Muscle of arm (tissue), 14 donors: ENCODE measurements at places on chromosomes 7 and 10. TPM values are rescaled to one million over a fixed set of nuclear protein-coding genes. Genes with fewer than 3 reads are reported as not detected.

DNA sequence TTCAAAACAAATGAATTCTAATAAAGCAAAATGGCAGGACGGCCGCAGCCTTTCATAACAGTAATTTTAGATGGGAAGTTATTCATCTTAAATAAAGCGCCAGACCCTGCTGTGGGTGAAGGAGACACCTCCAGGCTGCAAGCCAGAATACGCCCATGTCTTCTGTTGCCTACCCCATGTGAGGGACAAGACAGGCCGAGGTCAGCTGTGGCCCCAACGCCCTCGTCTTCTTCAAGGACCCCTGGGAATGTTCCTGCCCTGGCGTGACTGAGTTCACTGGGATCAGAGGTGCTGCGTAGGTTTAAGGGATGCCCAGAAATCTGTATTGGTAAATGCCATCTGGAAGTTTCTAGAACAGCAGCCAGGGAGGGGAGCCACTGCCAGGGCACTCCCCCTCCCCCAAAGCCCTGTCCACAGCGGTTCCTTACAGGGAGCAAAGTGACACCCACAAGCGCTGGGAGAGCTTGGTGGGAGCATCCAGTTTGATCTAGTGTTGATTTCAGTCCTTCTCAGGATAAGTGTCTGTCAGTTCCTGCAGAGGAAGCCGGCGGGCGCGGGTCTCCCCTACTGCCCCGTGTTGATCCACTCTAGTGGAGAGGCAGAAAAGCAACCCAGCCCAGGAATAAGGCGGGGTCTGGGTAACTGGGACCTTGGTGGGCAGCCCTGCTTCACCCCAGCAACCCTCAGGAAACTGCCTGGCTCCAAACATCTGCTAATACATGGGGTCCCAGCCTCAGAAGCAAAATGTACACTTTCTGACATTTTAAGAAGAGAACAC, 20.6 kb downstream of the PAPOLB start:
- DNase-seq: no peak

DNA sequence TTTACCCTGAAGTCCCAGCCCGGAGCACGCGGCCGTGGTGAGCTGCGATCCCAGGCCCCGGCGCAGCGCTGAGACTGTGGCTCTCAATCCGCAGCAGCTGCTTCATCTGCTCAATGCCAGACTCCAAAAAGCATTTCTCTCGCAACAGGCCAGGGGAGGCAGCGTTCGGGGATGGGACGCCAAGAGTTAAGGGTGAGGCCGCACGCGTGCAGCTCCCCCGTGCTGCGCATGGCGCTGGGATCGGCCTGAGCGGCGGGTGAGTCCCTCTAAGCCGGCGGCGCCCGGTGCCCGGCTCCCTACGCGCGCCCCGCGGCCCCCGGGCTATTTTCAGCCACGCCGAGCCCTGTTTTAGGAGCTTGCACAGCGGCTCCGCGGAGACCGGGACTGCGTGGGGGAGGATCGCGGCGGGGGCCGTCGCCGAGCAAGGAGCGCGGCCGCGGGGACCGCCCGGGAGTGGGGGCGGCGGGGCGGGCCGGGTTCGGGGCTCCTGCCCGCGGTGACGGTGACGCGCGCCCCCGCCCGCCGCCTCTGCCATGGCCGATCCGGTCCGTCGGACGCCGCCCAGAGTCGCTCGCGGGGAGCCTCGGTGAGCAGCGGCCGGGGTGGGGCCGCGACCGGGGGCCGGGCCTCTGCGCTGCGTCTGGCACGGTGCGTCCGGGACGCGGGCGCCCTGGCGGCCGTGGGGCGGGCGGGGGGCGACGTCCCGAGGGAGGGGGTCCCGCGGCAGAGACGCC, 29.4 kb upstream of the JAKMIP3 start:
- DNase-seq: peak; percentile 39

DNA sequence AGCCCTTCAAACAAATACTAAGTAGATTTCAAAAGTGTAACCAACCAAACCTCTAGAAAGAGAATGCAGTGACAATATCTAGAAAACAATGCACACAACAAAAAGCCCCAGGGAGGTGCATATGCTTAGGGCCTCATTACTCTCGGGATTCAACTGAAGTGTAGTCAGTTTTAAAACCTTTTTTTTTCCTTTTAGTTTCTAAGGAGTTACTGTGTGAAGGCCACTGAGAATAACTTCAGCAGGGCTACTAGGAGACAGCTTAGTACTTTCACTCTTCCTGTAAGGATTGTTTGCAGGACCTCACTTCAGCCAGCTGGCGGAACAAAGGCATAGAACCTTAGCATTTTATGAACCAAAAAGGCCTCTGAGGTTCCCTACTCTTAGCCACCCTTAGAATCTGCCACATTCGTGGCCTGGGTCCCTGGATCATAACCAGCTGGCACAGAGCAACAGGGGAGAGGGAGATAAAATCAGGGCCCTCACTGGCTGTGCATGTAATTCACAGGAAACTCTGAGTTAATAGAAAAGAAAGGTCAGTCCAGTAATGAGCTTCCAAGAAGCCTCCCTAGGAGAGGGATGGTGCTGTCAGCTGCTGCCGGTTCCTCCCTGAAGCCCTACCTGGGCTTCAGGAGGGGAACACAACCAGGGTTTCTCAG, 3.6 kb downstream of the VOPP1 start:
- no peak for DNase-seq

DNA sequence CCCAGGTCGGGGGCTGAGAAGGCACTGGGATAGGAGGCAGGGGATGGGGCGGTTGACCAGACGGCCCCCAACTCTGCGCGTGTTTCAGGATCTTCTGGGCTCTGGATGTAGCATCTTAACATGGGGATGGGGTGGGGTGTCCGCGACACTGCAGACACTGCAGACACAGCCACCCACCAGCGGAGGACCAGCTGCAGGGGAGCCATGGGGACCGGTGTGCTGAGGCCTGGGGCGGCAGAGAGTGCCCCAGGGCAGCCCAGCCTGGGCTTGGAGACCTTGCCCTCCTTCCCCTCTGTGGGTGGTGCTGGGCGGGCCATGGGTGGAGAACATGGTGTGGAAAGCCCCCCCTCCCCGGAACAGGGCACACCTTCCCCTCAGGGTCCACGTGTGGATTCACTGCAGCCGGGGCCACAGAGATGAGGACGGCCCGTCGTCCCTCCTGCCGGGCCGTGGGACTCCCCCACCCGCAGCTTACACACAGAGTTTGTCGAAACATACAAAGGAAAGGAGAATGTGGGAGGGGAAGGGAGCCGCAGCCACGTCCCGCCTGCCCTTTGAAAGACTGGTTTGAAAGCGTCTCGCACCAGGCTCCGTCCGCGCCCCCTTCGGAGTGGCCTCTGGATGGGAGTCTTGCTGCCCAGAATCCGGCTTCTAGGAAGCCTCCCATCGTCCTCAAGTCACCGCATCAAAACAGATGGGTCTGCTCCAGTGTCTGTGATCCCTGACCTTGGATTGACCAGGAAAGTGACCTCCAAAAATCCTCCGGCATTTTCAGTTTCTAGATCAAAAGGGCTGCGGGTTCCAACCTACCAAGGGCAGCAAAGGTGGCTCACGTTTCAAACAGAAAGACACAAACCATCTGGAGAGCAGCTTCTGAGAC, 91.5 kb upstream of the TCERG1L start:
- no peak for DNase-seq

DNA sequence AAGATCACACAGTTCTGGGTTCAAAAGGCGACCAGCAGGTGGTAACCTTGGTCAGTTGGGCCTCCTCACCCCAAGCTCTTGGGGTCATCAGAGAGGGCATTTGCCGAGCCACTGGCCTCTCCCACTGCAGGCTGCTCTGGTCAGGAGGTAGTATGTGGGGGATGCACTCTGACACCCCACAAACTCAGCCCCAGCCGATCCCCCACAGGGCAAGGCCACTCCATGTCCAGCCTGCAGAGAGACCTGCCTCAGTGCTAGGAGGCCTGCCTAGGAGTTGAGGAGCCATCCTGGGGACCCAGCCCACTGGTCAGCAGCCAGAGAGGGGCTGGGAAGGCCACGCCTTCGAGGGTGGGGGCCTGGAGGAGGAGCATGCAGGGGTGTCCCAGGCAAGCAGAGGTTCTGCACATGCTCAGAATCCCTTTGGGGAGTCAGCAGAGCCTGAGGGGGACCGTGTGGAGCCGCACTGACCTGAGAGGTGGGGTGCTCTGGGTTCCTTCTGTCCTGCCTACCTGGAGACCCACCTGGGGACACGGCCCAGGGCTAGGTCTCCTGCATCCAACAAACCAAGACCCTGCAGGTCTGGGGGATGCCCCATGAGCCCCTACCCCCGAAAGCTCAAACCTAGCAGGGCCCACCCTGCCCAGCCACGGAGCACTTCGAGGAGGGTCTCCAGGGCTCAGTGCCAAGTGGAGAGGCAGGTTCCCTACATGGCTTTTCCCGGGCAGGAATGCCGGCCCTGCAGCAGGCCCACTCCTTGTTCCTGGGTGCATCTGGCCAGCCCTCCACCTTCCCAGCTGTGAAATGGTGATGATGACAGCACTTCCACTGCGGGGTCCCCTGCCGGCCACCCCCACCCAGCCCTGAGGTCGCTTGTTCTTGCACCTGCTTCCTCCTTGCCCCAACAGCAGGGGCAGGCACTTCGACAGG, 58.5 kb downstream of the RASGEF1A start:
- no peak for DNase-seq

GRCh38 chr7:73758581-73759138, 11.4 kb downstream of the CLDN3 start:
- no peak for DNase-seq

DNA sequence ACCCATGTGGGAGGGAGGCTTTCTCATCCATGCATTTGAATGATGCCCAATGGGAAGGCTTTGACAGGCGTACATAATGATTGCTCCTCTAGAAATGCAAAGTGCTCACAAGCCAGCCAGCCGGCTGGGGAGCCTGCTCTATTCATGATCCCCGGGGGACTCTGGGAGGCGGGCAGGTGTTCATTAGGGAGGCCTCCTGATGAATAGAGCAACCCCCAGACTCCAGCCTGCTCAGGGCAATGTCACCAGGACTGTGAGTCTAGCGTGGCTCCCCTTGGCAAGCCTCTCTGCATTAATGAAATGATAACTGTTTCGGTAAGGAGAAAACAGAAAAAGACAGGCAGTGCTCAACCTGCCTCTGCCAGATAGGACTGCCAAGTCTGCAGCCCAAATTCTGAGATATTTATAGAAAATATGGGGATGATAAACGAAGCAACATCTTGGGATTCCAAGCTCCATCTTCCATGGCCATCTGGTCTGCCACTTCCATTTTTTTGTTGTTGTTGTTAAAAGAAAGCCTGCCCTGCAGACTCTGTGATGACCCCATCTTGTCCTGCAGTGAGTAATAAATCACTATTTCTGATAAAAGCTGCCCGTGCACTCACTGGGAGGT, 236.4 kb downstream of the PRPF18 start:
- no peak for DNase-seq

- no peak for DNase-seq
These were observed 13.2 kb downstream of the RASGEF1A start for GRCh38 chr10:43253461-43254198.

DNA sequence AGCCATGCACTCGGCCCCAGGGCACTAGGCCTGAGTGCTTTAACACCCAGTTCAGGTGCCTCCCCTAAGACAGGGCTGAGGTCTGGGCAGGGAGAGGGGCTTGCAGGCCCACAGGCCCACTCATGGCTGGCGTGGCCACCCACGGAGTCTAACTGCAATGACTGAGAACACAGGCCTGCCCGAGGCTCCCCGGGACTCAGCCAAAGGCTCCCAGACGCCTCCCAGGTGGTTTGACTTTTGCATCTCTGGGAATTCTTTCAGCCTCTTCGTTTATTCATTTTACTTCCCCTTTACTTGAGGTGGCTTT, 37.3 kb downstream of the PTPRN2 start:
- DNase-seq: no peak

GRCh38 chr10:11358011-11358410, 253.4 kb downstream of the USP6NL start:
- DNase-seq: no peak

- DNase-seq: no peak
These were observed 15.8 kb downstream of the FZD9 start for GRCh38 chr7:73449422-73449821.

- no peak for DNase-seq
These were observed 36.4 kb downstream of the ZRANB1 start for GRCh38 chr10:124978376-124978725.

GRCh38 chr10:31352436-31353226, 33.6 kb downstream of the ZEB1 start:
- no peak for DNase-seq

STEAP2 gene
- 3.4 TPM for polyA plus RNA-seq

SMO gene
- 38.9 TPM for polyA plus RNA-seq

SPDYE16 gene
- polyA plus RNA-seq: 7.3 TPM
